Pulmonary artery endothelial cell (primary cell): ENCODE measurements at places on chromosomes 13 and 19.

- DNase-seq = no peak
Observed at GRCh38 chr13:101917475-101917810, 465.0 kb downstream of the ITGBL1 start.

- DNase-seq = no peak
Observed at GRCh38 chr13:31968473-31968872, 63.1 kb upstream of the FRY start.

DNA sequence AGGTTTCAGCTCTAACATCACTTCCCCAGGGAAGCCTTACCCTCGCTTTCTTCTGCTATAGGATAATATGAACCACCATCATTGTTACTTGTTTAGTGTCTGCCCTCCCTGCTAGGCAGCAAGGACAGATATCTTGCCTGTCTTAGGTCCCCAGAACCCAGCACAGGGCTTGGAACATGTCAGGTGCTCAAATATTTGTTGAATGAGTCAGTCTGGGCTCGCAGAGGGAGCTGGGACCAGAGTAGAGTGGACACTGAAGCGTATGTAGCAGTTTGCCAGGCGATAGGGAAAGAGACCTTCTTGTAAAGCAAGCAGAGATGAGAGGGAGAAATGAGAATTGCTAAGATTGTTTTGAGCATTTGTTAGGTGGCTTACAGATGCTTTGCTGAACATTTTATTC, 11.7 kb downstream of the BCKDHA start:
- no peak for DNase-seq

- DNase-seq = no peak
Observed at GRCh38 chr13:25468325-25469168, 96.8 kb downstream of the ATP8A2 start.

GRCh38 chr19:47226426-47227351, 4.3 kb downstream of the BBC3 start:
- DNase-seq = no peak

DNA sequence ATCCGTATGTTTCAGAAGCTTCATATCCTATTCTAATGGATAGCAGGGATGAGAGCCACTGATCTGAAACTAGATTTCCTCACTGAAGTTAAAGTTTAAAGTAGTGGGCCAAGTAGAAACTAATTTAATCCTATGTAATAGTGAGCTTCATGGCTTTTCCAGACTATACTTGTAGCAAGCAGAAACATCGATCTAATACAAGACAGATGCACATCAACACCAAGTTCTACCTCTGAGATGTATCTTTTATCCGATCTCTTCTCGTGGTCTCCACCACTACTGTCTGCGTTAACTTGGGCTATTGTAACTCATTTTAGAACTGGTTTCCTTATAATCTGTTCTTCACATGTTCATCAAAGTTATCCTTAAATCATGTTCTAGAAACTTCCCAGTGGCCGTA, 3.1 kb downstream of the ERCC5 start:
- no peak for DNase-seq

GRCh38 chr19:49543032-49543431, 15.2 kb downstream of the RCN3 start:
- DNase-seq = no peak

DNA sequence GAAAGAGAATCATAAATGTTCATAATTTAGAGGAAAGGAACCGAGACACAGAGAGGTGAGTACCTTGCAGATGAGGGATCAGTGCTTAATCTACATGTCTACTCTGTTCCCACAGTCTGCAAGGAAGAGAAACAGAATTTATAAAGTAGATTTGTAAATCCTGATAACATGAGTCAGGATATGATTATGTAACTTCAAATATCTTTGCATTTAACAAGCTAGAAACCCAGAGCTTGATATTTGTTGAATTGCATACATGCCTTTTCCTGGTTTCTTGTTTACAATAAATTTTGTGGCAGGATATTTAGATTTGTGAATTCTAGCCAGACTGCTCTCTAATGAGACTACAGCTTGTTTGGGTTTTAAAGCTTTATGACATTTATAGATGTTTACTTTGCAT, 219.2 kb downstream of the ENOX1 start:
- no peak for DNase-seq

GRCh38 chr19:9835507-9835949, 410 bp downstream of the PIN1 start:
- DNase-seq = no peak

DNA sequence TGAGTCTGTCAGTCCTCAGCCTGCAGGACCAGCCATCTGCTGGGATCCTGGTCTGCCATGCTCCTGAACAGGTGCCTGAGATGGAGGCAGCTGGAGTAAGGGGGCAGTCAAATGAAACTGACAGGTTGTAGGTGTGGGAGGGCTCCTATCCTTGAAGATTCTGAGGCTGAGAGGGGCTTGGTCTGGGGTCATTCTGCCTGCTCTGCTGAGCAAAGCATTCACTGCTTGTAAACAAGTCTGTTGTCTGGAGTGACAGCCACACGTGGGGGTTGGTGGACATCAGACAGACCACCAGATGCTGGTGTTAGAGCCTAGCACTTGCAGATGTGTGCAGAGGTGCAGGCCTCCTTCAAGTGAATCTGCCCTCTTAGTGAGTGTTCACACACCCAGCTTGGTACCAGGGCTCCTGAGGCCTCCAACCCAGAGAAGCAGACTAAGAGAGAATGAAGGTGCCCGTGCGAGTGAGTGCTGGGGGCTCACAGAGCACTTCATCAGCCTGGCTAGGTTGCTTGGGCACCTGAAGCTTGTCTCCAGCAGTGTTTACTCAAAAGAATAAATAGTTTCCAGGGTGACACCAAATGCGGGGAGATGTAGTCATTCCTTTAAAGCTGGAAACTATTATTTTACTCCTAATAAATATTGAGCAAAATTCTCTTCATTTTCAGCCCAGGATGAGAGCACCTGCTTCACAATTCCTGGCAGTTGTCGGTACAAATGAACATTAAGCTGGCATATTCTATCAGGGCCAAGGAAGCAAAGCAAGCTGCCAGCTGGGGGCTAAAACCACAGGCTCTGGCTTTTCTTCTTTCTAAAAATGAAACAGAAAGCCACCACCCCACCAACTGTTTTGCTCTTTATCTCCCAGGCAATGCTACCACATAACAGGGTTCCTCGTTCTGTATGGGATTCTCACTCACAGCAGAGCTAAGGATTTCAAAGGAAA, 82.3 kb downstream of the RNASEH2B start:
- DNase-seq = no peak

GRCh38 chr13:113853518-113854237, 10.2 kb downstream of the GAS6 start:
- no peak for DNase-seq

GRCh38 chr19:56199687-56200086, 2.1 kb upstream of the ZSCAN5B start:
- no peak for DNase-seq

GRCh38 chr13:107210723-107211030, 642.7 kb upstream of the ARGLU1 start:
- no peak for DNase-seq

DNA sequence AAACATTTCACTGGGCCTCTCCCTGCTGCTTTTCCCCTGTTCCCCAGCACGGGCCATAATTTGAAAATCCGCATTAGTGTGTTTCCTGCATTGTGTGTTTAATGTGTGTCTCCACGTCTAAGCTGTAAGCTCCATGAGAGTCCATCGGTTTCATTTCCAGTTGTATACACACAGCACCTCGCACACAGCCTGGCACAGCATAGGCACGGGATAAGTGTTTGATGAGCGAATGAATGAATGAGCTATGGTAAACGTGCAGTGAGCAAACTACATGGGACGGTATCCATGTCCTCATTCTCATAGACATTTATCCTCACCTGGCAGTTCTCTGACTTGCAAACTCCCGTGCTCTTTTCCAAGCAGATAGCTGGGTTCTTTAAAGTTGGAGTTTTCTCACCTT, 106.1 kb downstream of the RAB20 start:
- no peak for DNase-seq
